ENCODE measurements at places on chromosomes 2 and 18.

- DNase-seq = no peak
Observed at GRCh38 chr2:23069156-23069555, 315.8 kb upstream of the KLHL29 start.

DNA sequence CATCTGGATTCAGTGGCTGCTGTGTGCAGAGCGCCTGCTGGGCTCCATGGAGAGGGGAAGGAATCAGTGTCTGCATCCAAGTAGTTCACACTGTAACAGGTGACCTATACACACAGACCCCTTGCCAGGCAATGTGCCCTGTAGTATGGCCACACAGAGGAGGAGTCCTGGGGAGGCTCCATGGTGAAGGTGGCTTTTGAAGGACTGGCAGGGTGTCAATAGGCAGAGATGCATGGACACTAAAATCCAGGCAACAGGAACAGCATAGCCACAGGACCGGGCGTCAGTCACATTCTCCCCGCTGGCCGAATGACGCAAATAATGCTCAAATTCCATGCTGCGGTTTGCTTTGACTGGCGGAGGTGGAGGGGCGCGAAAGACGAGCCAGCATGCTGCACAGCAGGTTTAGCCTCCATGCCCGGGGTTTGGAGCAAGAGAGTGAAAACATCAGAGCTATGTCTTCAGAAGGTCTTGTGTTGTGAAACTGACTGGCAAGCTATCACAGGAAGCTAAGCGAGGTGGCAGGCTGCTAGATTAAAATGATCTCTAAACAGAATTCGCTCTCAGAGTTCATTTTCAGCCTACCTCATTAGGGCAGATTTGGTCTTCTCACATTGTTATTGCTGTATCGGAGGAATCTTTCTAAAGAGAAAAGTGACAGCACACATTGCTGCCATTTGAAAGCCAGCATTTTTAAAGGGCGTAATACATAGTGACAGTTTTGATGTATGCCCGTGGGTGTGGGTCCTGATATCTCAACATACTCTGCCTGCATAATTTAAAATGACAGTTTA, 1.2 kb upstream of the CHMP1B start:
- DNase-seq = peak; percentile 30

GRCh38 chr2:15198051-15198450, 363.1 kb downstream of the NBAS start:
- DNase-seq = no peak

DNA sequence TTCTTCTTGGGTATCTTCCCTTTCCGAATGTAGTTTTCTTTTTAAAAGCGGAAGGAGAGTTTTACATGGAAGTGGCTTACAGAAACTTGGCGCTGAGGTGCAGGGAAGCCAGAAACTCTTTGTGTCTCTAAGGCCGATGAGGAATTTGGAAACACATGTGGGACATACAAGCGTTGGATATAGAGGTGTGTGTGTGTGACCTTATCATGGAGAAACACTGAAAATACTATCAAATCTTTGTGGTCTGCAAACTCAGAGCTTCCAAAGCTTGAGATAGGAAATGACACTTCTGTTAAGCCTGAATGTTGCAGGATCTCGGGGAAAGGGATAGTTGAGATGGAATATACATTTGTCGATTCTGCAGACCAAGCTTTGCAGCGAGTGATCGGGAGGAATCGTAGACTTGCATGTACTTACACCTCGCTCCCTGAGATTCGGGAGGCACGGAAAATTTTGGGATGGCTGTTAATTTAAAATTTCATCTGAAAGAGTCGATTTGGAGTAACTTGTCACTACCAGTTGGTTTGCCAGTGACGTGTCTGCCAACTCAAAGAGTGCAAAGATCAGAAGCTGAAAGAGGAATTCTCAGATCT, 1.0 kb downstream of the NAB1 start:
- no peak for DNase-seq

- DNase-seq = peak; percentile 85
Observed at GRCh38 chr2:8677646-8678592, 3.9 kb upstream of the ID2 start.

DNA sequence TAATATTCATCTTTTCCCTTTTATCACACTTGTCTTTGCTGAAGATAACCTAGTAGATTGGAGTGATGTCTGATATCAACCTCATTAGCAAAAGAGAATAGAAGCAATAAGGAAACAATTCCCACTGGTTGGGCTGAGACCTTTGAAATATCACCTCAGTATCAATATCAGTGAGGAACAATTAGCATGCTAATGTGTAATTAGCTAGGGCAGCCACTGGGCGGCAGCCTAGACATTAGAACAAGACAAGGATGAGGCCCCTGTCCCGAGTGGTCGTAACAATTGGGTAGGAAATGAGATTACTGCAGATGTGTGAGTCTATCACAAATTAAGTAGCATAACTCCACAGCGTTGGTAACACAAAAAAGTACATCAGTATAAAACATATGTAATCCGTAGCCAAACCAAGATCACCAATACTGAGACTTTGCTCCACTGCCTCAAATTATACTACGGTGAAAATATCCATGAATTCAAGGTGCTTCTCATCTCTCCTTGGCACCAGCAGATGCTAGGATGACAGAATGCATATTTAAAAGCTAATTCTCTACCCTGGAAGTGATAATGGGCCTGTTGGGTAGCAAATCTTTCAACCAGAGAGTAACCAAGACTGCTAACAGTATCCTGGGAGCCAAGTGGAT, 99.1 kb downstream of the ALPK2 start:
- peak; percentile 22 for DNase-seq

DNA sequence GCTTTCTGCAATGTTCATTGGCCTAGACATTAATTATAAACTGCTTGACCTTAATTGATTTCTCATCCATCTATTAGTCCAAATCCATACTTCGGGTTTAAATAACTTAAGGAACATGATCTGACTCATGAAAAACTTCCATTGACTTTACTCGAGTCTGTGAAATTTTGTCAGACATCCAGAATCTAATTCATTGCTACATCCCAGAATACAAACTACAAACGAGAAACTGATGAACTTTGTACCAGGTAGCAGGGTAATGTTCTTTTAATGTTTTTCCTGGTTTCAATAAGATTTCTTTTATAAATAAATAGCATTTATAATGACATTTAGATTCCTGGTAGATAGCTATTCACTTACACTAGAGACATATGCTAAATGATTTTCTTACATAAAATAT, 36.0 kb upstream of the IKZF2 start:
- DNase-seq = no peak

DNA sequence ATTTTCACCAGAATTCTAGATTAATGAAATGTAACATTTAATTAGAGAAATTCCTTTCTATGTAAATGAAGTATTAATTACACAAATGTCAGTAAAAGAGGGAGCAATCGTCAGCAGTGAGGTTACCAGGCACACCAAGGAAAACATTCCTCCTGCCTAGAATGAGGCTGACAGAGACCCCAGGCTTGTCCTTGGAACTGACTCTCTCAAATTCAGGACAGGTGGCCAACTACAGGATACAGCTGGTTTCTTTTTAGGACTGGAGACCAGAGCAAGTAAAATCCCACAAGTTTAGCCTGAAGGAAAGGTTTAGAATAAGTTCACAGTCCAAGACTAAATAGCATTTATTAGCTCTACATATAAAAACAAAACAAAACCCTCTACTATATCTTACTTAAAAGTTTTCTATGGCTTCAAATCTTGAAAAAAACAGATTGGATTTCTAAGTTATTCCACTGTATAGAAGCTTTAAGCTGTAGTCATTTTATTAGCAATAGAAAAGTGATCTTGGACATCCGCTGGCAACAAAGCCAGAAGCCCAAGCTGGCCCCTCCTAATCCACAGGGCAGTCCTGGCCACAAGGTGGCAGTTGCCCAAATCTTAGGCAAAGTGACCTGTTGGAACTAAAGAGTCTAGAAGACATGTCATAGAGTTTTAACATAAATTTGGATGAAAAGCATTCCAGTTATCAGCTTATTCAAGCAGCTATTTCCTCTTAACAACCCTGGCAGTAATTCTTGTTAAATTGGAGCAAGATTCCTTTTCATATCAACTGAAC, 81.0 kb downstream of the SP3 start:
- DNase-seq = no peak

DNA sequence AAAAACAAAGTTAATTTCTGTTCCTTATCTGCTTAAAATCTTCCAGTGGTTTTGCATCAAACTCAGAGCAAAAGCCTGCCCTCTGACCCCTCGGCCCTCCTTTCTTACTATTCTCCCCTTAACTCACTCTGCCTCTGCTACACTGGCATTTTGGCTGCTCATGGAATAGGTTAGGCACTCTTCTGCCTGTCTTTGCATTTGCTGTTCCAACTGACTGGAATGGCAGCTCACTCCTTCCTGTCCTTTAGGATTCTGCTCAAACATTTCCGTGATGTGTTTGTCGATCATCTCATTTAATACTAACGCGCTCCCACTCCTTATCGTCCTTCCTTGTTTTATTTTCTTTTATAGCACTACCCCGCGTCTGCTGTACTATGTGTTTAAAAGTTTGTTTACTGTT, 815 bp downstream of the CEBPZ start:
- no peak for DNase-seq

DNA sequence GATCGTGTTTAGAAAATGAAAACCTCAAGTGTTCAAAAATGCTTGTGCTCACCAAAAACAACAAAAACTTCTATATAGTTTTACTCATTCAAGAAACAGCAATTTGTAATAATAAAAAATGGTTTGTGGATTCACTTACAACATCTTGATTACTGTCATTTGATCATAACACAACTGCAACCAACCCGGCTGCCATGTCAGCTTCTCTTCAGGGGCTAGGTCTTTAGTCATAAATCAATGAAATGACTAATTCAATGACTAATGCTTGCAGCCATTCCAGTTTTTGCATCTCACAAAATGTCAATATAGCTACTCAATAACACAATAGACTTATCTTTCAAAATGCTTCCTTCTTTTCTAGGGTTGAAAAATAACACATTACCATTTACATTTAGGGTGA, 128.0 kb downstream of the OLA1 start:
- no peak for DNase-seq

DNA sequence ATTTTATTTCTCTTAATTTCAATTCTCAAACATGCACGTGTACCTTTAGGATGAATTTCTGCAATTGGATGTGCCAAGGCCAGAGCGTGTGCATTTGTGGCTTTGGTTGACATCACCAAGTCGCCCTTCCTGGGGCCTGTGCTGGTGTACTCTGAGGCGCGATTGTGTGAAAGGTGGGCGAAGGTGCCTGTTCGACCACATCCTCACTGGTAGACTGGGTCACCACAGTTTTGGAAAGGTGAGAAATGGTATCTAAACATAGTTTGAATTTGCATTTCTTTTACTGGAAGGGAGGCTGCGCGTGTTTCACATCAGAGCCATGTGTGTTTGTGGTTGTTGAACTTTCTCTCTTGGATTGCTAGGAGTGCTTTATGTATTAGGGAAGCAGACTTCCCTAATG, 89.8 kb downstream of the LDLRAD4 start:
- DNase-seq = no peak
